Activated CD8-positive, alpha-beta T cell treated with anti-CD3 and anti-CD28 coated beads for 36 hours (primary cell): ENCODE measurements at places on chromosomes 4 and X. TPM values are rescaled to one million over a fixed set of nuclear protein-coding genes. Genes with fewer than 3 reads are reported as not detected.

Gene ALG13
- total RNA-seq: 53.3 TPM

Gene MAGEA1
- not detected for total RNA-seq

Gene HSD17B13
- not detected for total RNA-seq

Gene SASH3
- total RNA-seq: 117 TPM

Gene MSN
- 435 TPM for total RNA-seq

Gene SORCS2
- total RNA-seq: not detected

Gene MGAT4D
- not detected for total RNA-seq

Gene SPANXB1
- total RNA-seq: not detected

Gene OTUD4
- 41.4 TPM for total RNA-seq

Gene FGG
- not detected for total RNA-seq

Gene TMPRSS11F
- not detected for total RNA-seq

Gene MAGEH1
- total RNA-seq: 16.4 TPM

Gene PDCL2
- not detected for total RNA-seq

Gene LRIT3
- 0.16 TPM for total RNA-seq

GRCh38 chr4:15707363-15707715 lies 4.5 kb downstream of the BST1 start:
- H3K36me3 ChIP-seq: no peaks in the 10 kb centered on the region
- peaks cover 3% of the 10 kb centered on the region for H3K4me1 ChIP-seq
- H3K4me3 ChIP-seq: no peak overlapping the region
- peaks cover 1% of the 10 kb centered on the region for H3K27me3 ChIP-seq

GRCh38 chr4:80529026-80529425 lies 193.5 kb downstream of the CFAP299 start:
- no peaks in the 10 kb centered on the region for H3K27me3 ChIP-seq
- no peak overlapping the region for H3K4me3 ChIP-seq
- no peak overlapping the region for H3K27ac ChIP-seq
- no peaks in the 10 kb centered on the region for H3K4me1 ChIP-seq
- H3K36me3 ChIP-seq: no peaks in the 10 kb centered on the region

GRCh38 chr4:155173371-155173770 lies 35.1 kb upstream of the NPY2R start:
- H3K4me3 ChIP-seq: no peak overlapping the region
- no peaks in the 10 kb centered on the region for H3K36me3 ChIP-seq
- no peak for DNase-seq
- no peak overlapping the region for H3K27ac ChIP-seq

- H3K36me3 ChIP-seq: no peaks in the 10 kb centered on the region
- H3K27ac ChIP-seq: no peak overlapping the region
- no peak overlapping the region for H3K4me3 ChIP-seq
- DNase-seq: no peak
- H3K27me3 ChIP-seq: no peaks in the 10 kb centered on the region
- H3K4me1 ChIP-seq: no peaks in the 10 kb centered on the region
These were observed 133.8 kb upstream of the UGT8 start for GRCh38 chr4:114464726-114465272.

DNA sequence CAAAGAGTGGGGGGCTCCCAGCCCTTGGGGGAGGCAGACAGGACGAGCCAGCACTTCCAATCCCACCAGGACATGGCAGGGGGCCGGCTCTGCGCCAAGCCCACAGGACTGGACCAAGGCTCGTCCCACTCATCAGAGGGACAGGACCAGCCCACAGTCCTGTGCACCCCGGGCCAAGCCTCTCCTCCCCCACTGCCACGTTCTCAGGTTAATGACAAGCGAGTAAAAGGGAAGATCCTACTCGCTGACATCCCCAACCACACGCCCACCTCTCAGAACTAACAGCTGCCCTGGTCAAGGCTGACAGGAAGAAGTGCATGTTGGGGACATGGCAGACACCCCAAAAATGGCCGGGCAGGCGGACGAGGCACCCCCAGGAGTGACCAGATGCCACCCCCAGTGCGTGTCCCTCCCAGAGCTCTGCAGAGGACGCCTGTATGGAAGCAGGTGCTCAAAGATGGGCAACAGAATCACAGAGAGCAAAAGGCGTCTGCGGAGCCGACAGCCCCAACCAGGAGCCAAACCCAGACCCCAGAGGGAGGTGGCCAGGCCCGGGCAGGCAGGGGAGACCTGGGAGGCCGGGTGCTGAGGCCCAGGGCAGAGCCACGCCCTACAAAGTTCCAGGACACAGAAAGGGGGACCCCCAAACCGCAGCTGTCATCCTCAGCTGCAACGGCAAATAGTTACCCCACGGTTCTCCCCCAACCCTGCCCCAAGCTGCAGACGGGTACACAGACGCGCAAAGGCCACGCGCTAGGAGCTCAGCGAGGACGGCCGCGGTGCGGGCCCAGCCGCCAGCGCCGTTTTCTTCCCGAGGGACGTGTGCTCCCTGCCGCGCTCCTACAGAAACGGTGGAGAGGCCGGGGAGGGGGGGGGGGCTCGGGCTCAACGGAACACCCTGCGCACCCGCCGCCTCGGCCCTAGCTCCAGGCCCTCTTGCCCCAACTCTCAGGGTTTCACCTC lies 1.7 kb downstream of the CTBP1 start:
- H3K4me1 ChIP-seq: peaks cover 64% of the 10 kb centered on the region
- DNase-seq: peak; percentile 69
- peak overlapping the region; percentile 90 for H3K4me3 ChIP-seq
- peaks cover 29% of the 10 kb centered on the region for H3K36me3 ChIP-seq
- no peaks in the 10 kb centered on the region for H3K27me3 ChIP-seq

GRCh38 chr4:73099143-73099542 lies 29.6 kb upstream of the COX18 start:
- DNase-seq: no peak
- H3K4me1 ChIP-seq: peaks cover 2% of the 10 kb centered on the region
- no peak overlapping the region for H3K4me3 ChIP-seq
- H3K27me3 ChIP-seq: no peaks in the 10 kb centered on the region
- peak overlapping the region; percentile 63 for H3K27ac ChIP-seq

DNA sequence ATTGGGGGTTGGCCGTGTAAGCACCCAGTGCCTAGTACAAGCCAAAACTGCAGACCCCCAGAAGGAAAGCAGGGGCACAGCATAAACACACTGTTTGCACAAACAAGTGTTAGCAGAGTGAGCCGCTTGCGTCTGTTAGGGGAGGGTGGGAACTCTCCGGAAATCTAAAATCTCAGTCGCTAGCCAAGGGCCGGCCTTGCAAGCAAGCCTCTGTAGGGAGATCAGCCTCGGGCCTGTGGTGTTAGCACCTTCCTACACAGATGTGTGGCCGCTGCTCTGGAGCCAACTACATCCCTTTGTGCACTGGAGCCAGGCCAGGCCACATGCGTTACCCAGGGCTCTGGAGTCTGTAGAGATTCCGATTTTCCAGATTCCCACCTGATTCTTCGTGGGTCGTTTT lies 67.1 kb downstream of the GPR143 start:
- H3K36me3 ChIP-seq: peaks cover 36% of the 10 kb centered on the region
- no peak overlapping the region for H3K4me3 ChIP-seq
- peaks cover under 1% of the 10 kb centered on the region for H3K4me1 ChIP-seq
- DNase-seq: no peak
- H3K27me3 ChIP-seq: no peaks in the 10 kb centered on the region

DNA sequence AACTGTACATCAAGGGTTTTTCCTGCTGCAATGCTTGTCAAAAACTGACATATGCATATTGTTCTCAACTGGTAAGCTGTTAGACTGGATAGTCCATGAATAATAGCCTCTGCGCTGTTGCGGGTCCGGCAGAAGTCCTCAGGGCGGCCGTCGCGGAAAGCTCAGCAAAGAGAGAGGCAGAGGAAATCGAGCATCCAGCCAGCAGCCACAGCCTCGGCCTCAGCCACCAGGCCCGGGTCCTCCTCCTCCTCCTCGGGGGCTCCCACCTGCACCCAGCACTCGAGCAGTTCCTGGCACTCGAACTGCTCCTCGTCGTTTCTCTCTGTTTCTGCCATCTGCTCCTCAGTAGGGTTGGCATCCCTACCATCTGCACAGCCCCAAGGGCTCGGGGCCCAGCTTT lies 53.7 kb downstream of the UPRT start:
- no peaks in the 10 kb centered on the region for H3K27me3 ChIP-seq
- H3K27ac ChIP-seq: no peak overlapping the region
- H3K4me3 ChIP-seq: no peak overlapping the region
- H3K4me1 ChIP-seq: no peaks in the 10 kb centered on the region
- H3K36me3 ChIP-seq: peaks cover 85% of the 10 kb centered on the region

GRCh38 chr4:123740236-123740635 lies 343.6 kb downstream of the SPRY1 start:
- H3K4me3 ChIP-seq: no peak overlapping the region
- H3K36me3 ChIP-seq: no peaks in the 10 kb centered on the region
- no peaks in the 10 kb centered on the region for H3K4me1 ChIP-seq

- no peak overlapping the region for H3K27ac ChIP-seq
- no peaks in the 10 kb centered on the region for H3K36me3 ChIP-seq
- peaks cover 5% of the 10 kb centered on the region for H3K27me3 ChIP-seq
- DNase-seq: no peak
These were observed 127.8 kb upstream of the METTL14 start for GRCh38 chr4:118557298-118557851.

- H3K4me3 ChIP-seq: no peak overlapping the region
- H3K27ac ChIP-seq: no peak overlapping the region
- peaks cover 38% of the 10 kb centered on the region for H3K36me3 ChIP-seq
- no peaks in the 10 kb centered on the region for H3K27me3 ChIP-seq
These were observed 28.7 kb downstream of the RAB28 start for GRCh38 chr4:13455411-13455810.

DNA sequence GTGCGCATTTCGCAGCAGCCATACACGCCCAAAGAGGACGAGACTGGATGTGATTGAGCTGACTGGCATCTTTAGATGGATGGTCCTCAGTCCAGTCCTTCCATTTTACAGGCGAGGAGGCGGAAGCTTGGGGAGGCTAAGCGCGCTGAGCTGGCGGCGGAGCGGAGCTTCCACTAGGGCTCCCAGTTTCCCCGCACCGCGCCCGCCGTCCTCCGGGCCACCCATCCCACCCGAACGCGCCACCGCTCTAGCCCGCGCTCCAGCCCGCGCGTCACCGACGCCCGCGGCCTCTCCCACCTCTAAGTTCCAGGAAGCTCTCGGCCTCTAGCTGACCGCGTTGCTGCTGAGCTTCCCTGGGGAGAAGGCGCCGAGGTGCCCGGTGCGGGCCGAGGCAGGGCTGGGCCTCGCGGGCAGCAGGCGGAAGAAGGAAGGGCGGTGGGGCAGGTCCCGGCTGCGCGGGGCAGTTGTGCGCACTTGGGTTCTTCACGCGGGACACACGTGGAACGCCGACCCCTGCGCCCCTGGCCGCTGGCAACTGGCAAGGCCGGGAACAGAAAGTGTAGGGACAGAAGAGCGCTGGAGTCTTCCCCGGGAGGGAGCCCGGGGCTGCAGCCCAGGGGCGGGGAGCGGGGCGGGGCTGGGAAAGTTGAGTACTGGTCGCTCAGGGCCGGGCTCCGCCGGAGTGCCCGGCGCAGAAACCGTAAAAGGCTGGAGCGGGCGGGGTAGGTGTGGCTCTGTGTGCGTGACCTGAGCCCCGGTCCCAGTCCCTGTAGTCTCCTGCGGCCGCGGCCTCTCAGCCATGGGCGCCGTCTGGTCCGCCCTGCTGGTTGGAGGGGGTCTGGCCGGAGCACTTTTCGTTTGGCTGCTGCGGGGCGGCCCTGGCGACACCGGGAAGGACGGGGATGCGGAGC lies at the start of gene STBD1:
STBD1 (plus strand) TSS at position 763 of the 911 bp plus-strand sequence; CDS start at position 800, 37 bp downstream.
- DNase-seq: peak; percentile 32
- peaks cover 30% of the 10 kb centered on the region for H3K4me1 ChIP-seq
- H3K27ac ChIP-seq: peak within 1 kb of the TSS; percentile 16
- peaks cover 16% of the 10 kb centered on the region for H3K27me3 ChIP-seq
- peak within 1 kb of the TSS; percentile 71 for H3K4me3 ChIP-seq

GRCh38 chr4:74291471-74291870 lies 16.8 kb upstream of the EPGN start:
- H3K4me3 ChIP-seq: no peak overlapping the region
- no peak for DNase-seq
- peaks cover 3% of the 10 kb centered on the region for H3K36me3 ChIP-seq
- no peaks in the 10 kb centered on the region for H3K27me3 ChIP-seq
- H3K27ac ChIP-seq: no peak overlapping the region

- no peaks in the 10 kb centered on the region for H3K36me3 ChIP-seq
- H3K27ac ChIP-seq: no peak overlapping the region
- H3K27me3 ChIP-seq: peaks cover 4% of the 10 kb centered on the region
- DNase-seq: no peak
- no peak overlapping the region for H3K4me3 ChIP-seq
These were observed 12.2 kb upstream of the HPGD start for GRCh38 chr4:174534461-174534860.

GRCh38 chr4:52868133-52868532 lies 6.0 kb downstream of the RASL11B start:
- peaks cover 6% of the 10 kb centered on the region for H3K27me3 ChIP-seq
- no peak overlapping the region for H3K27ac ChIP-seq
- H3K36me3 ChIP-seq: peaks cover 17% of the 10 kb centered on the region
- H3K4me1 ChIP-seq: no peaks in the 10 kb centered on the region
- no peak for DNase-seq

DNA sequence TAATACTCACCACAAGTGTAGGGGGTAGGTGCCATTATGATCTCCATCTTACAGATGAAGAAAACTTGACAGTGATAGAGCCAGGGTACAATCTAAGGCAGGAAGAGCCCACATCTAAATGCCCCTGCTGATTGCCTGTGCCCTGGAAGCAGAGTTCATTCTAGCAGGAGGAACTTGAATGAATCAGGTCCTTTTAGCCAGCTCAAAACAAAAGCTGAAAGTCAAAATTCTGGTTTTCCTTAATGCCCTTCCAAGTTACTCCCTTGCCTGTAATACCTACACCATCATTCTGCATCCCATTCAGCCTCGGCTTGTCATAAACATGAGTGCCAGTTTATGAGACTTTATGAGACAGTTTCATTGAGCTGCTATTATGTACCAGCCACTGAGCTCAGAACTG lies 89.6 kb downstream of the SCD5 start:
- no peak overlapping the region for H3K27ac ChIP-seq
- H3K27me3 ChIP-seq: no peaks in the 10 kb centered on the region
- H3K4me1 ChIP-seq: no peaks in the 10 kb centered on the region

- DNase-seq: no peak
- H3K27ac ChIP-seq: no peak overlapping the region
- no peaks in the 10 kb centered on the region for H3K27me3 ChIP-seq
- H3K36me3 ChIP-seq: no peaks in the 10 kb centered on the region
- no peak overlapping the region for H3K4me3 ChIP-seq
These were observed 559.9 kb downstream of the RAB28 start for GRCh38 chr4:12924253-12924652.

DNA sequence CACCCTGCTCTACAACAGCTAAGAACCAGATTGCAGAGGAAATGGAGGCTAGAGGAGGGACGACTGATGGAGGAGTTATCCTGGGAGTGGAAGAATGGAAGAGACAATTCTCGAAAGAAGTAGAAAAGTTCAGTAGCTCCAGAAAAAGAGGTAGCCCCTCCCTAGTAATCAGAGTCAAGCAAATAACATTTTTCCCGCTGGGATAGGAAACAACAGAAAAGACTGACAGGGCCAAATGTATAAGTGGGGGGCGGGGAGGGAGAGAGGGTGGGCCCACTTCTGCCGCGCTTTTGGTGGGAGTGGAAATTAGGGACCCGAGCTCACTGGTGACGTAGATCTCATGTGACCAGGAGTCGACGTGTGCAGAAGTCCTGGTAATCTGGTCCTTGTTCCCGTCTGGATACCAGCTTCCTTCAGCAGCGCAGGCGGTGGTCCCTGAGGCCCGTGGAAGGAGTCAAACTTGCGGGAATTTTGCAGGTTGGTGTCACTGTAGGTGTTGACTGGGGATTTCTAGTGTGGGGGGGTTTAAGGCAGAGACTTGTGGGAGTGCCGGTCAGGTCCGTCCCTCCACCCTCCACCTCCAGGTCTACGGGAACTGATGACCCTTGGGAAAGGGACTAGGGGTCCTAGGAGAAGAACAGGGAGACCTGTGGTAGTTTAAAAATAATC lies at the start of gene TCEAL9:
TCEAL9 (plus strand) TSS at position 377 of the 669 bp plus-strand sequence. CDS start 1,179 bp downstream, outside the sequence.
- DNase-seq: peak; percentile 12
- no peaks in the 10 kb centered on the region for H3K27me3 ChIP-seq
- H3K4me1 ChIP-seq: peaks cover 2% of the 10 kb centered on the region
- peaks cover 3% of the 10 kb centered on the region for H3K36me3 ChIP-seq
- peak within 1 kb of the TSS; percentile 74 for H3K27ac ChIP-seq
- H3K4me3 ChIP-seq: peak within 1 kb of the TSS; percentile 83
